ENCODE measurements at places on chromosomes 2 and 18.

DNA sequence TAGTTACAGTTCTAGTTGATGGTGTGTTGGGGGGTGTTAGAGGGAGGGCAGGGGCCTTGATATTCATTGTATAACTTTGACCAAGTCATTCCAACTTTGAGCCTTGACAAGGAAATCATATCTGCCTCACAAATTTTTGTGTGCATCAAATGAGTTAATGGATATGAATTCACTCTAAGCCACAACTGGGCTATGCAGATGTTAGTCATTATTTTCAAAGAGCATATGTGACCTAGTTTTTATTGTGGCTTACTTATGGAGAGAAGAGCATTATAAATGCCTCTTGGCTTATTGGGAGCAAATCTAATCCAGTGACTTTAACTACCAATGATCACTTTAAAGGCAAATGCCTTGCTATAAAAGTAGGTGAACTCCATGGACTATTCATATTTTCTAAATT, 250.2 kb downstream of the LPIN1 start:
- DNase-seq, result no peak

- no peak for DNase-seq
Measured at GRCh38 chr2:113217455-113218282, 43.9 kb downstream of the PSD4 start.

DNA sequence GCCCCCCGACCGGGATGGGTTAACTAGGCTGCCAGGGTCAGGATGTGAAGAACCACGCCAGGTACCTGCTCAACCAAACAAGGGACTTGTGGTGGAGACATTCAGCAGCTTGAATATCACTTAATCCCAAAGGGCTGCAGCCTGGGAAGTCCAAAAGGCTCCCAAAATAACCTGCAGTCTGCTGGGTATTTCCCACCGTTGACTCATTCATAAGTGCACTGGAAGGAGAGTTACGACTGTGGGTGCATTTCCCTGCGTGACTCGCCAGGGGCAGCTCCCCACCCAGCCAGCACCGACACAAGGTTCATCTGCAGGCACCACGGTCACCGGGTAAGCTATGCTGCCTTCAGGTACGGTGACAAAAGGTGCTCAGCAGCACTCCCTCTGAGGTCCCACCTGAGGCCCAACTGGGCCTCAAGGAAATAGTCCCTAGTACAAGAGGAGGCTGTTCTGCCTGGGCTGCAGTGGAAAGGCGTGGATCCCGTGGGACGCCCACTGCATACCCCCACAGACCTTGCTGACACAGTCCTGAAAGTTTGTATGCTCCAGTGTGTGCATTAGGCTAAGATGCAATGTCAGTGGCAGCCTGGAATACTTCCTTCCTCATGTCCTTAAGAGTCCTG, 86.5 kb downstream of the UXS1 start:
- DNase-seq, result peak; percentile 94

- DNase-seq, result no peak
Measured at GRCh38 chr2:186746584-186746983, 52.7 kb downstream of the FAM171B start.
